Common myeloid progenitor, CD34-positive (primary cell): ENCODE measurements at places on chromosomes 7 and 10.
A peak's percentile ranks its signal among the peaks of the same experiment; 100 is the strongest.

DNA sequence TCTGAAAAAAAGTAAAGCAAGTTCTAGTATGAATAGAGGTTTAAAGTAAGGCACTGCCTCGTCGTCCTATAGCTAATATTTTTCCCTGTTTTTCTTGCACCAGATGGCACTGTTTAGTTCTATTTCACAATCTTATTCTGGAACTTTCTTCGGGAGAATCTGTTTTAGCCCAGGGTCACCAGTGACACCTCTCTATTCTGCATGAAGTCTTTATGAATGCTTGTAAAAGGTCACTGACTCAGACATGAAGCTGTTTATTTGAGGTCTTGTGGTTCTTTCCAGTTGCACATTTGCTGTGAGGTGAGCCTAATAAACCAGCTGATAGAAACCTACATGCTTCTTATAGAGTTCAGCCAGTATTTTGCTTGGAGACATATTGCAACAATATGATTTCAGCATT lies 444.3 kb downstream of the AUTS2 start:
- DNase-seq = peak; percentile 6

DNA sequence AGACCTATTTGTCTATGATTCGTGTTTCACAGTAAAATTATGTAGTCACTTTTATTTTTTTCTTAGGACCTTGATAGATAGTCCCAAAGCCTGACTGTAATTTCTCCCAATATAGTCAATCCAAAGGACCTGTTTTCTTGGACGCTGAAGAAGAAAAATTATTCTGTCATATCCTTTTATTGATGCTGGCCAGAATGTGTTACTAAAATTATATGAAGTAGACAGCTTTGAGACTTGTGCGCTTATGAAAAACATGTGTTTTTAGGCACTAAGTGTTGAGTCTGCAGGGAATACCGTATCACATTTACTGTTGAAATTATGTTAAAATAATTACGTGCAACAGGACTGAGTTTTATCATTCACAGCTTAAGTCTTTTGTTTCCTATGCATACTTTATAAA lies 17.9 kb downstream of the TES start:
- no peak for DNase-seq

GRCh38 chr7:88337572-88337971 lies 30.9 kb upstream of the STEAP4 start:
- no peak for DNase-seq

GRCh38 chr7:142303650-142304049 lies 45.8 kb upstream of the PRSS58 start:
- DNase-seq = peak; percentile 83

- no peak for DNase-seq
These were observed 101.2 kb upstream of the PARD3 start for GRCh38 chr10:34916314-34916713.

DNA sequence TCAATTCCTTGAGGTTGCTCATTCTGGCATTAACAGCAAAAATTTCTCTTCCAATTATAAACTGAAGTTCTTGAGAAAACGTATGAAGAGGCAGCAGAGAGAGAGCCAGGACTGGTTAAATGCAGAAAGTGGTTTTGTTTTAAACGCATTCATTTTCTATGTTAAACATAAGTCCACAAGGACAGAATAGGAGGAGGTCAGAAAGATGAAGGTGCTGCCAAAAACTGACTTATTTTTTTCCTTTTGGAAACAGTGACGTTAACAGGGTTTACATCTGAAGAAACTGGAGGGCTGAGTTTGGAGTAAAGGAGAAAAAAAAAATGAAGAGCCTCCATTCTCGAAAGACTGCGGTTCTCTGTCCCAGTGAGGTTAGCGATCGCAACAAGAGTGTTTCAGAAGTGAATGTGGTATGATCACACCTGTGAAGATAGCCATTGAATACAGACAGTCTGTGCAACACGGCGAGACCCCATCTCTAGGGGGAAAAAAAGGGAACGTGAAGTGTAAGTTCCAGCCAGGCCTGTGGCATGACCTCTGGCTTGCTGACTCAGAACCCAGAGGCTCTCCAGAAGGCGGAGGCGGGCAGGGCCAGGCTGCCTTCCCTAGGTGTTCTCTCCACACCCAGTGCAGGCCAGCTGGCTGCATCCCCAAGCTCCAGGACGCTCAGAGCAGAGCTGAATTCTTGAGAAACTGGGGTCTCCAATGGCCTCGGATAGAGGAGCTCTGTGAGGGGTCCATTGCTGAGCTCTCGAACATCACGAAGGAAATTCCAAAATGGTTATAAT lies 84.0 kb downstream of the CHST15 start:
- no peak for DNase-seq

GRCh38 chr7:100914208-100914878 lies 18.7 kb upstream of the ACHE start:
- DNase-seq = no peak

DNA sequence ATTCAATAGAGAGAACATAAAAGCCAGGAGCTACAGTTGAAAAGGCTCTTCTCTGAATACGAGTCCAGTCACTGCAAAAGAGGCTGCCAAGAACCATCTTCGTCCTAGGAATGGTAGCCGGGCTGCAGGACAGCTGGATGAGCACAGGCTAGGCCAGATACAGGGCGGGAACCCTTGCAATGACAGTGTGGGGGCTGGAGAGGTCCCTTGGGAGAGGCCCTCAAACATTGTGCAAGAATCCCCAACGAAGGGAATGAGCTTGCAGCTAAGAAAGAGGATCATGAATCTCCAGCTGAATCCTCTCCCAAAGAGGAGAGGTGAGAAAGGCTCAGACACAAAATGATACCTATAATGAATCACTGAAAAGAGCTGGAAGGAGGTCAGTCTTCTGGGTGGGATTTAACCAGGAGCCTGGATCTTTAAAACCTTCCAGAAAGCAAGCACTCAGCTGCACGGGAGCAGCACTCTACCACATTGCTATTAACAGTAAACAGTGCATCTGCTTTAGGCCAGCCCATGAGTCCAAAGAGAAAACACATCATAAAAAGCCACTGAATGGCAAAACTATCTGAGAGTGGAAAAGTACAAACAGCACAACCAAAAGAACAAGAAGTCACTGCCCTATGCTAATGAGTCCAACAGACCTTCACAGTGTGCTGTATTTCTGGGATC lies 287.9 kb downstream of the TNS3 start:
- no peak for DNase-seq

- no peak for DNase-seq
These were observed 294.5 kb downstream of the AUTS2 start for GRCh38 chr7:69892790-69893189.

DNA sequence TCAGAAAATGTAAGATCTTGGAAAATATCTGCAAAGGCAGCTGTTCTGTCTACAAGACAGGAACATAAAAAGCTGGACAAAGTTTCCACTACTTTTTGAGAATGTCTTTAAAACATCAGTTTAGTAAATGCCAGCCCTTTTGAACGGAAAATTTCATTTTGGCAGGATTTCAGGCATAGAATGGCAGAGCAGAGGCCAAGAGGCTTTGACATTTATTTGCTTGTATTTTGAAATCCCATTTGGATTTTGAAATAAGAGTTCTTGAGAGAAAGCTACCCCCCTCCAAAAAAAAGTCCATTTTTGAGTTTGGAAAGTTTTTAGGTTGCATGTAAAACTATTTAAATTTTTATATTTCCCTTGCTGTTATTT lies 3.1 kb upstream of the ETV1 start:
- no peak for DNase-seq

DNA sequence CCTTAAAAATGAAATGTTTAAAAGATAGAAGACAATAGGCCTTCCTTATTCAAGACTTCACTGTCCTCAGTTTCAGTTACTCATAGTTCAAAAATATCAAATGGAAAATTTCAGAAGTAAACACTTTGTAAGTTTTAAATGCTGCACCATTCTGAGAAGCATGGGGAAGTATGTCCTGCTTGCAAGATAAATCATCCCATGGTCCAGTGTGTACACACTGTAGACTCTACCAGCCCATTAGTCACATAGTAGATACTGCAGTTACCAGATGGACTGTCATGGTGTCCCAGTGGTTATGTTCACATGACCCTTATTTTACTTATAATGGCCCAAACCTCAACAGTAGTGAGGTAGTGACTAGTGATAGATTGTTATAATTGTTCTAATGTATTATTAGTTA lies 69.5 kb downstream of the PTPN12 start:
- DNase-seq = no peak

- no peak for DNase-seq
These were observed 49.3 kb downstream of the CAMK2B start for GRCh38 chr7:44275957-44276570.

DNA sequence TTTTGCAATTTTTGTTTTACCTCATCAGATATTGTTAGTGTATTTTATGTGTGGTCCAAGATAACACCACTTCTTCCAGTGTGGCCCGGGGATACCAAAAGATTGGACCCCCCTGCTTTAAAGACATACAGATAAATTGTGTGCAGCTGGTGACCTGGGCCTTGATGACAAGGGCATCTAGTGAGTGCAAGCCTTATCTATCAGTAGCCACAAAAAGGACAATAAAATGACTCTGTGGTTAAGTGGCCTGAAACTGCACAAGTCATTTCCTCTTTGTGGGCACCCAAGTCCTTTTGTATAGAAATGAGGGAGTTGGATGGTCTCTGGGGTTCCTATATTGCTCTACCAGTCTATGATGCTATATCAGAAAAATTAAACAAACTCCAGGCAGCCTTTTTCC lies 98.1 kb downstream of the PARD3 start:
- DNase-seq = peak; percentile 74

GRCh38 chr7:33831389-33832141 lies 73.8 kb upstream of the BMPER start:
- no peak for DNase-seq

- no peak for DNase-seq
These were observed 208.6 kb downstream of the SKAP2 start for GRCh38 chr7:26655781-26656180.

DNA sequence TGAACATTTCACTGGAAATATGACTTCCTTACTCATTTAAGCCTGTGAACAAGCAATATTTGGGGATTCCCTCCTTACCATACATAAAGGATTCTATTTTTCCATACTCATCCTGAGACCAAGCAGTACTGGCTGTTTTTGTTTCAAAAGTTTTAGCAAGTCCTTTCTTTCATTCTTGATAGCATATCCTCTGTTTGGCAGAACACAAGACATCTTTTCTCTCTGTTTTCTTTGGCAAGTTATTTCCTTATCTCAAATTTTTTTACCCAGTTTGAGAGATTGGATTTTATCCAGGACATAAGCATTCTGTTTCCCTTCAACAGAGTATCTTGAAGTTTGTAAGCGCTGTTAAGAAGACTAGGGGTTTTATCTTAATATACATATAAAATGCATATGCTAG lies 3.0 kb upstream of the WASL start:
- DNase-seq = no peak

GRCh38 chr7:102404005-102404861 lies 8.1 kb downstream of the PRKRIP1 start:
- DNase-seq = peak; percentile 75

GRCh38 chr7:103702454-103702853 lies 256.4 kb upstream of the SLC26A5 start:
- no peak for DNase-seq
